ENCODE measurements at places on chromosomes 2 and 18.

DNA sequence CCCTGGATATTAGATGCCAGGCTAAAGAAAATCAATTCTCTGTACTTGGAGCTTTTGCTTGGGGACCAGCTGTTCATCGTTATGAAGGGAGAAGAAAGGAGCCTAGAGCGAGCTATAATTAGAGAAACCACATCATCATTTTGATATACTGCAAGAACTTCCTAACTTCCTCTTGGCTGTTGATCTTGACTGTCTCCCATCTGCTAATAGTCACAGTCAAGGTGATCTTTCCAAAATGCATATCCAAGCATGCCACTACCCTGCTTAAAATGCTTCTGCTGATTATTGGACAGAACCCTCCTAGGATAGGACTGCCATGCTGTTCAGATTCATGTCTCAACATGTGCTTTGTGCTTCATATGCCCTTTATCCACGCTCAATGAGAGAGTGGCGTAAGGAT lies 54.8 kb downstream of the RAPGEF4 start:
- no peak for DNase-seq

GRCh38 chr2:188978291-188979081 lies 4.3 kb downstream of the COL3A1 start:
- DNase-seq, result peak; percentile 18

- DNase-seq, result no peak
Observed at GRCh38 chr2:65465857-65466256, 33.5 kb upstream of the SPRED2 start.

DNA sequence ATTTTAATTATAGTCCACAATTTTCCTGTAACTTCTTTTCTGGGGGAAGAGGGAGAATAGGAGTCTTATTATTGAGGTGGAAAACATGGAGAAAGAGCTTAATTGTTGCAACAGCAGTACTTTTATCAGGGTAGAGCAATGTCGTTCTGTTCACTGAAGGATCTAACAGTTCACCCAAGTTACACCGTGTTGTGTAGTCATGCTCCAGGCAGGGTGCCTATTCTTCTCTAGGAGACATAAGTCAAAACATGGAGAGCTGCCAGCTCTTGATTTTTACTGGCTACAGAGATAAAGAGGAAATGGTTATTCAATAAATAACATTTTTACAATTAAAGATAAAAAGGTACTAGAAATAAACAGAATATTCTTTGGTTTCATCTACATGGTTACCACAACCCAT lies 594.3 kb upstream of the NETO1 start:
- DNase-seq, result no peak

DNA sequence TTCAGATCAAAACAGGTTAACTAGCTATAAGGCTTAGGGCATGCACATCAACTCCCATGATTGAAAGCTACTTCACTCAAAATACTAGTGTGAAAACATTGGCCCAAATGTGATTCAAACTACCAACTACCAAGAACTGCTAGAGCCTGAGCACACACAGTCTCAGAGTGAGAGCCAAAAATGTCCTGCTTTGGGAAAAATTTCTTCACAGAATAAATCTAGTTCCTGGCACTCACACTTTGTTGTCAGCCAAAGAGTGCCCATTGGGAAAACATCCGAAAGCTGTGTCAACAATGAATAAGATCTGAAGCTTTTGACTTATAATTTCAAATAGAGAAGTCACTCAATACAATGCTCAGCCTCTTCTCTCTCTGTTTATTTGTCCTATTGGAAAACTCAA lies 182.7 kb downstream of the LRATD1 start:
- no peak for DNase-seq

DNA sequence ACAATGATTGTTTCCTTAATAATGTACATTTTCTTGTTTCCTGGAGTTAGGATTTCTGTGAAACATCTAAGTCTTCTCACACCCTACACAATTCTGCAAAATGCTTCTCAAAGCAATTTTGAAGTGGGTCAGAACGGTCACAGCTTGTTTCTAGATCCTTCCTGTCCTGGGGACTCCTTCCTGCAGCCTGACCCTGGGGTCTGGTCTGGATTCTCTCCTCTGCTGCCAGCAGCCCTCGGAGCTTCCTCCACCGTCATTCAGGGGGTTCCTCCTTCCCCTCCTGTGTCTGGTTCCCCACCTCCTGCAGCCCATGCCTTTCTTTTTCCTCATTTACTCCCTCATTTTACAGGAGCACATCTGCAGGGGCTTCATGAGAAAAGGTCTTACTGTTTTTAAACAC lies 322.1 kb downstream of the AGPS start:
- peak; percentile 53 for DNase-seq

- no peak for DNase-seq
Observed at GRCh38 chr2:148300544-148300943, 279.7 kb downstream of the MBD5 start.

- DNase-seq, result no peak
Observed at GRCh38 chr2:230564805-230565779, 147.6 kb upstream of the CAB39 start.

DNA sequence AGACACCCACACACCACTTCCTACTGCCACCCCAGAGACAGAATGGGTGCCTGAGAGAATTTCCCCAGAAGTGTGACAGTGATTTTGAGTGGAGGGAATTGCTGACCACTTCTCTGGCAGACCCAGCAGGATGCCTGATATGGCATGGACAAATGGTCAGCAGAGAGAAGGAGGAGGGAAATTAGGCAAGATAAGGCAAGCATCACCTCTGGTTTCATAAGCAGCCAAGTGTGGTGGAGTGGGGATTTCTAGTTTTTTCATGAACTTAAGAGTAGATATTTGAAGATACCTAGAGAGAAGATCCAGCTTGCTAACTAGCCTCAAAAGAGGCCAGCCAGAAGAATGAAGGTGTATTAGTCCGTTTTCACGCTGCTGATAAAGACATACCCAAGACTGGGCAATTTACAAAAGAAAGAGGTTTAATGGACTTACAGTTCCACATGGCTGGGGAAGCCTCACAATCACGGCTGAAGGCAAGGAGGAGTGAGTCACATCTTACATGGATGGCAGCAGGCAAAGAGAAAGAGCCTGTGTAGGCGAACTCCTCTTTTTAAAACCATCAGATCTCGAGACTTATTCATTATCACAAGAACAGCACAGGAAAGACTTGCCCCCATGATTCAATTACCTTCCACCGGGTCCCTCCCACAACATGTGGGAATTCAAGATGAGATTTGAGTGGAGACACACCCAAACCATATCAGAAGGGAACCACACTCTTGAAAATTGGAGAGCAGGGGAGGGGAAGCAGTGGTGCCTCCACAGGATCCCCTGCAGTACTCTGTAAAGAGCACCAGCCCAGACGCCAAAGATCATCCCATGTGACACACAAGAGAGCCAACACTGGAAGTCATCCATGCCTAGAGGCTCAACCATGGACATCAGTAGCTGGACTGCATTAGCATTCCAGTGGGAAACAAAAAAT lies 64.2 kb downstream of the RBM43 start:
- DNase-seq, result no peak

- DNase-seq, result no peak
Observed at GRCh38 chr2:143431316-143431715, 302.1 kb downstream of the ARHGAP15 start.

DNA sequence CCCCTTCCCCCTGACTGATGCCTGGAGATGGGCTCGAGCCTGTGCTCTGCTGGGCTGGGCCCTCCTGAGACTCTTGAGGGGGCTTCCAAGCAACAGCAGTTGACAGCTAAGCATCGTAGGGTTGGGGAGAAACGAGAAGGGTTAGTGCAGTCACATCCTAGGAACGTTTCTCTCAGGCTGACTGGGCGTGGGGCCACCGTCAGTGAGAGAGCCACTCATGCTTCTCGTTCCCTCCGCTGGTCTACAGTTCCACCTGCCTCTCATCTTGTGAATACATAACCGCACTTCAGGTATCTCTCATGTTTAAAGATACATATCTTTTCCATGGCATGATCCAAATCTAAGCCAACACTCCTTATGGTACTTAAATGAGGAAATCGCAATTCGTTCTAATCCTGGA lies 66.4 kb downstream of the TRAPPC12 start:
- no peak for DNase-seq

GRCh38 chr18:24985586-24985985 lies 366.4 kb downstream of the ZNF521 start:
- no peak for DNase-seq

GRCh38 chr2:18940184-18940583 lies 350.8 kb upstream of the NT5C1B start:
- DNase-seq, result no peak

DNA sequence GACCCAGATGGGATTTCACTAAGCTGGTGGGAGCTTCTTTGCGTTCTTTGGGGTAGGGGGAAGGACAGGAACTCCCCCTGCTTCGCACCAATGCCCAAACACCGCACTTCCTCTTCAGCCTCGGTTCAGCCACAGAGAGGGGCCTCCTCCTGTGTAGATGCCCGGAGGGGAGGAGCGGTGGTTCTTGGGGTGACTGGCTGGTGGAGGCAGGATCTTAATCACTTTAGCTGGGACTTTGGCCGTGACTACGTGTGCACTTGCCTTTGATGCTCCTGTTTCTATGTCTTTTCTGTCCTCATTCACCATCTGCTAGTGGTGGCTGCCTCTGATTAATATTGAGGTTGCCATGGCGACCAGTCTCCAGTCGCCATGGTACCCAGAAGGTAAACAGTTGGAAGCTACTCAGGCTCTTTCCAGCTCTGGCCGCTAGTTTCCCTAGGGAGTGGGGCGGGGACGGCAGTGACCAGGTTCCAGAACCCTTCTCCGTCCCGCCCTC lies 1.9 kb downstream of the CNGA3 start:
- DNase-seq, result no peak

- no peak for DNase-seq
Observed at GRCh38 chr2:237101118-237101979, 15.7 kb downstream of the COPS8 start.

GRCh38 chr2:138621139-138621538 lies 119.6 kb downstream of the SPOPL start:
- DNase-seq, result no peak

DNA sequence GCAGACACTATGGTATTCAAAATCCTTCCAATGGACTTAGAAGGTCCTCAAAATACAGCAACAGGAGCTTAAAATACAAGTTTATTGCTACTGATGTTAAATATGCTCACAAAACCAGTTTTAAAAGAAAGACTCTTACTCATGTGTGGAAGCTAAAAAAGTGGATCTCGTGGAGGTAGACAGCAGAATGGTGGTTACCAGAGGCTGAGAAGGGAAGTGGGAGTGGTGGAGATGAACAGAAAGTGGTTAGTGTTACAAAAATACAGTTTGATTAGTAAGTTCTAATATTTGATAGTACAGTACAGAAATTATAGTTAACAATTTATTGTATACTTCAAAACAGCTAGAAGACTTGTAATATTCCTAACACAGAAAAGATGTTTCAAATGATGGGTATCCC lies 12.1 kb downstream of the ADAM17 start:
- DNase-seq, result no peak

- DNase-seq, result no peak
Observed at GRCh38 chr2:168583710-168584521, 127.8 kb downstream of the CERS6 start.

DNA sequence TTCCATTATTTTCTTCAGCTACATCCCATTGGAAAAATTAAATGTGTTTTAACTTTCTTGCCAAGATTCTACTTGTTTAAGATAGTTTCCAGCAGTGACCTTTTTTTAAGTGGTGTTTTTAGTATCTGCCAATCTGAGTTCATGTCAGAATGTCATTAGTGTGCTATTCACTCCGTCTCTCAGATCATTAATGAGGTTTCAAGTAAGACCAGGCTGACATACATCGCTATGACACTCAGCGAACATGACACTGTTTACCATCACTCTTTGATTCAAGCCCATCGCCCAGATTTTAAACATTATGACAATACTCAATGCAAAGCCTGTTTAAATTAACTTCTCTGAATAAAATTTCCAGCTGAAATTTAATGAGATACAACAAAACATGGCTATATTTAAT lies 272.0 kb upstream of the KYNU start:
- DNase-seq, result no peak

DNA sequence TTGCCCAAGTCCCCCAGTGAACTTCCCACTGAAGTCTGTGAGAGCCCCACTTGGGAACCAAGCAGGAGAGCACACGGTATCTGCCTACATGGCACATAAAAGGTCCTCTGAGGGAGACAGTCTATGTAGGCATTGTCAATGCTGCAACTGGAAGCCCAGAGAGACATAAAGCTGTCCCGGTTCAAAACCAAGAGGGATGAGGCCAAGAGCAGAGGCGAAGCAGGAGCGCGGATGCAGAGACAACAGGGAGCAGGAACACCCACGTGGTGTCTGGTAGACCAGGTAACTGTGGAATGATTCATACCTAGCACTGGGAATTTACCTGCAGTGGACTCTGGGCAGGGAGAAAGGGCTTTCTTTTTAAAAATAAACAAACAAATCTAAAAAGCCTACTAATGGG lies 233.1 kb upstream of the SOX11 start:
- DNase-seq, result no peak

DNA sequence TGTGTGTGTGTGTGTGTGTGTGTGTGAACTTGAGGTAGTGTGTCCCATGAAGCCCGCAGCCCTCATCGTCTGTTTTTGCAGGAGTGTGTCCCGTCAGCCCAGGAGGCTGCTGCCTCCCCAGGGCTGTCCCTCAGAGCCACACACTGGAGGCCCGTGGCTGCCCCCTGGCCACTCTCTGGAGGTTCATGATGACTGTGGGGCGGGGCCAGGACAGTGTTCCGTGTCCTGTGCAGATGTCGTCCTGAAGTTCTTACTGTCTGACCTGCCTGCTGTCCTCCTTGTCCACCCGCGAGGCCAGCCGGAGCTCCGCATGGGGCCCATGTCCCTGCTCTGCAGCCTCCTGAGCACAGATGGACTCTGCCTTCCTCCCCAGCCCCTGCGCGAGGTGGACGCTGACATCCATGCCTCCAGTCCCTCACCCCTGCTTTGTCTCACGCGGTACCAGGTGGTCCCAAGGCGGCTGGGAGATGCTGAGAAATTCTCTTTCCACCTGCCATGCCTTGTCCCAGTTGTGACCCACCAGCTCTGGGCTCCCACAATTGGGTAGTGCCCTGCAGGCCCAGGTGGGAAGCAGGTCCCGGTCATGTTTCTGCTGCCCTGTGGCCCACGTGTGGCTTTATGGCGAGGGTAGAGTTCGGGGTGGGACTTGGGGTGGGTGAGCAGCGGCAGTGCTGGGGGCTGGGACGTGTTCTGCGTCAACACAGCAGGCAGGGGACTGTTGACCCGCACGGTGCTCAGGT lies 92.8 kb downstream of the NFATC1 start:
- no peak for DNase-seq

- DNase-seq, result no peak
Observed at GRCh38 chr2:96828436-96828835, 12.4 kb downstream of the CNNM3 start.

DNA sequence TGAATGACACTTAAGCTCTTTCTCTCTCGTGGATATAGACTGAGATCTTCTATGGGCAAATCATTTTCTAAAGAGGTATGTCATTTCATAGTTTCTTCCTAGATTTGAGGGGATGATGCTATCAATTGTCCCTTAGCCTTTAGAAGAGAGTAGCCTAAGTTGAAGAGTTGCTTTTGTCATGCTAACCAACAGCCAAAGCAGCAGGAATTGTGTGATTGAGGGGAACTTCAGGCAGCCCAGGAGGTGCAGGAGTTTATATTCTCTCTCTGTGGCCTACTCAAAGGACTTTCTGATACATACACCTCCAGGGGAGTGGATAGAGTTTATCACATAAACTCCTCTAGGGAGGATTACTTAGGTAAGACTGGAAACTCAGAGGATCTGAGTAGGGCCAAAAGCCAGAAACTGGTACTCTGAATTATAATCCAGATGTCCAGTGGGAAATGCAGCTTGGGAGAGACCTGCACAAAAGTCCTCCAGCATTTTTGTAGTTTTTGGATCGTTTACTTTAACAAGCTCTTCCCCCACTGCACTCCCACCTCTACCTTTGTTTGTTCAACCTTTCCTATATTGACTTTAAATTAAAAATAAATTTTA lies 150.7 kb upstream of the CCDC68 start:
- no peak for DNase-seq

- no peak for DNase-seq
Observed at GRCh38 chr18:49560624-49561288, 1.1 kb upstream of the LIPG start.
